ENCODE measurements at places on chromosomes 2 and 18.

- DNase-seq = no peak
These were observed 41.2 kb downstream of the RALBP1 start for GRCh38 chr18:9516437-9517064.

DNA sequence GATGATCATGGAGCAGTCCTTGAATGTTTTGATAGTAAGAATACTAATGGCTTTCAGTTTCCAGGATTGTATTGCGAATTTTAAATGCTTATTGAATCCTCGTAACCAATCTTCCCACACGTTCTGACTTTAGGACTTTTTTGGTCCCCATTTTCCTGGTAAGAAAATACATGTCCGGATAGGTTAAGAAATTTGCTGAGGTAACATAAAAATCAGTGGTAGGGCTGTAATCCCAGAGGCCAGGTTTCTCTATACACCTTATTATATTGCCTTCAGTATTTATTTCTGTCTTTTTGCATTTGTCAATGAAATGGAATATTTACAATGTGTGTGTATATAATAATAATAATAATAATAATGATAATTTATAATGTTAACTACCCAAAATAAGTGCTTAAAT, 603.2 kb downstream of the TMEM182 start:
- DNase-seq = no peak

DNA sequence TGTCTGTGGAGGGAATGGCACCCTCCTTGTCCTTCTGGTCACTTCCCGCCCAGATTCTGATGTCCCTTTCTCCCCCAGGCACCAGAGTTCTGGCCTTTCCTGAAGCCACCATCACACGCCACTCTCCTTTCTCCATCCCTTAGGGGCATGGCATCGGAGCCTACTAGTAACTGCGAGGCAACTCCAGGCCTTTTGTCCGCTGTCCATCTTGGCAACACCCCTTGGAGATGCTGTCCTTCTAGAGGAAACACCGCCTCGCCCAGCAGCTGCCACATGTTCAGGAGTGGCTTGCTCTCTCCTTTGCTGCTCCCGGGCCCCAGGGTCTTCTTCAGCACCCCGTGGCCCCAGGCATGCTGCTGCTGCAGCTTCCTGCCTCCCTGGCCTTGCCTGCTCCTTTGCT, 267.0 kb downstream of the SRBD1 start:
- DNase-seq = no peak

DNA sequence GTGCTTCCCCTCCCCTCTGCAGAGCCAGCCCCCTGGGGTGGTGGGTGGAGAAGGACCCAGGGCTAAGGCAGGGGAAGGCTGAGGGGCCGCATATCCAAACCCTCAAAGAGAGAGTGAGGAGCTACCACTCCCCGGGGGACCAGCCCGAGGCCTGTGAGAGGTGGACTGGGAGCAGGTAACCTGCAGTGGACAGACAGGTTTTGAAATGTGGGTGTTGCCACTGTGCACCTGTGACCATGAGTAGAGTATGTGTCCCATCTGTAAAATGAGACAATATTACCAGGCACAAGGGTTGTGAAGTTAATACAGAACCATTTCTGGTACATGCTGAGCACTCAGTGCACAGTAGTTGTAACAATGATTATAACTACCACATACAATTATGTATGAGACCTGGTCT, 51.2 kb upstream of the POMC start:
- no peak for DNase-seq

GRCh38 chr2:41457026-41457425, 590.8 kb upstream of the PKDCC start:
- DNase-seq = no peak

DNA sequence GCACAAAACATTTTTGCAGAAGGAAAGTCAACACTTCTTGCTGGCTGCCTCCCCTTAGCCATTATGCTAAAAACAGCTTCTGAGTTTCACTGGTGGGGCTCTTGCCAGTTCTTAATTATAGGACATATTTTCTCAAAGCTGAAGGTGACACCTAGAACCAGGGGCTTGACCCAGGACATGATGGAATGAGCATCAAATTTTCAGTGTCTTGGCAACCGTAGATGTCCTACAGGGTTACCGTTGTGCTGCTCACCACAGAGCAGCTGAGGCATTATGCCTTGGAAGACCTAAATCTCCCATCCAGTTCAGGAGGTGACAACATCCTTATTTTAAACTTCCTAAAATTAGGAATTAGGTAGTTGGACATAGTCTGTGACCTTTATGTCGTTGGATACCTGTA, 46.7 kb downstream of the TMEM185B start:
- DNase-seq = no peak

DNA sequence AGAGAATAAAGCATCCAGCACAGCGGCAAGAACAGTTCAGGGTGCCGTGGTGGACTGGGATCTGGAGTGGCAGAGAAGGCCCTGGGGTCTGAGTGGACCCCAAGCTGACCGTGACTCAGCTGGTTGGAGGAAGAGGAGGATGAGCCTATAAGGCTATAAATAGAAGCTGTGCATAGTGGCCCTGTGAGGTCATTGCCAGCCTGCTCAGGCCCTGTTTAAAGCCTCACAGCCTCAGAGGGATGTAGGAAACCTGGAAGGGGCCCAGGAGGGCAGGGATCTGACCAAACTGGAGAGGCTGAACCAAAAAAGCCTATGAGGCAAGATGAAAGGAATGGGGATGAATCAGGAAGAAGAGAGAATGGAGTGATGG, 11.3 kb upstream of the DES start:
- no peak for DNase-seq

DNA sequence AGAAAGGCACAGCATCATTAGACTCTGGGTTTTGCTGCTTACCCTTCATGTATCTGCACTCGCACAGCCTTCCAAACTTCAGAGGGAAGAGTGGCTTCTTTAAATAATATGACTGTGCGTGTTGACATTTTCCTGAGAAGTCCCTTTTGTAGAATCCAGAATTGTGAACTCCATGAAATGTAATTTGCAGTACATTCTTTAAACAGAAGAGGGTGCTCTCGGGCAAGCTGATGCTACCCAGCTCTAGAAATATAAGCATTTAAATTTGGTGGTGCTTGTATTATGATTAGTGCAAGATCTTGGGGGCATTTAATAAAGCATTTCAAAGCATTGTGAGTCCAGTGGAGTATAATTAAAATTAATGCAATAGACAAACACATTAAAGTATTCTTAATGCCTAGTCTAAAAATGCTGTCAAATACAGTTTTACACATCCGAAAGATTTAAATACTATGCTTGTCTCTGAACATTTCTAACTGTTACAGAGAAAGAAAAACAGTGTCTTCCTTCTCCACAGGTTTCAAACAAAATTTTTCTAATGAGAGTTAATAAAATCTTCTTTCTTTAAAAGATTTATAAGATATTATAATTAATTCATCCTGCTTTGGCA, 17.3 kb upstream of the GTF2A1L start:
- no peak for DNase-seq

GRCh38 chr2:96085541-96086355, 30.6 kb downstream of the ADRA2B start:
- no peak for DNase-seq
